NCI-H1694 treated with DMSO at 0.1 percent for 48 hours (cell line): ENCODE measurements at places on chromosomes 11 and 22.

DNA sequence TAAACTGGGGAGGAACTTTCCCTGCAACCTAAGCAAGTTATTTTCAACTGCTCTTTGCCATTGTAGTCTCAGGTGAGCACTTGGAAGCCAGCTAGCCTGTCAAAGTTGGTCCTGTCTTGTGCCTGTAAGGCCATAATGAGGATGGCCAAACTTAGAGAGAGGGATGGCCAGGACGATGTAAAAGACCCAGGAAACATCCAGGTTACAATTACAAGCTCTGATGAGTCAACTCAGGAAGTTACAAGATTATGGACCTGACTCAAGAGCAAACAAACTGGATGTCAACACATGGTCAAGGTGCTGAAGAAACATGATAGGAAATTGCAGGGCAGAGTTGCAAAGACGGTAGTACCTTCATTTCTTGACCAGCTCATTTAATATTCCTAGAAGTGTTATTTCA is 1.6 kb downstream of the GTPBP1 start:
- DNase-seq, result no peak

- no peak for DNase-seq
These were observed 34.2 kb downstream of the MRGPRD start for GRCh38 chr11:68946416-68947090.

GRCh38 chr22:25420471-25420924 is 144.0 kb upstream of the GRK3 start:
- DNase-seq, result no peak

DNA sequence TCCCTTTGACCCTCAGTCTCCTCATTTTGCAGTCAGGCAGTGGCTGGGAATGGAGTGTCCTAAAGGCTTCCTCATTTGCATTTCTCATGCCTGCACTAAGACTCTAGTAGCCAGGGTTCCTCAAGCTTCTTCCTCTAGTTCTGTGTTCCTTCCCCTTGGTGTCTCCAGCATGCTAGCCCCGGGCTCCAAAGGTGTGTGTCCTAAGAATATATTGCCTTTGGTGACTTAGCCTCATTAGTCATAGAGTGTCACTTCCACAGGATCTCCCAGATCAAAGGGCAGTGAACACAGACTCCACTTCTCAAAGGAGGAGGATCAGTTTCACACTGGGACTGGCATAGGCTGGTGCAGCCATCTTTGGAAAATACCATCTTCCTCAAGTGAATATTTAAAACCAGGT is 21.4 kb upstream of the ACER3 start:
- no peak for DNase-seq

DNA sequence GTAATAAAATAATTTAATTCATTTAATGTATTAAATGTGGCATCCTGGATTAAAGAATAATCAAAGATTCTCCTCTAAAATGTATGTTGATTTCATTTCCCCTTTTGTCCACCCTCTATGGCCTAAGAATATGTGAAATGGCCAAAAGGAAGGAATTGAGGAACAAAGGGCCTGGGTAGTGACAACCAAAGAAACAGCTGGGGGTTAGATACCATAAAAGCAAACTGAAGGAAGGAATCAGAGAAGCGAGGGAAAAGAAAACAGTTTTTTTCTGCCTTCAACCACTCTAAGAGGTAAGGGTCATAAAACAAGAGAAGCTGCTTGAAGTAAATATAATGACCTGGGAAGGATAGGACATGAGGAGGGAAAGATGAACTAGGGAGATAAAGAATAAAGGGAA is 139.3 kb downstream of the FAM76B start:
- DNase-seq, result no peak
